Omental fat pad (tissue), 4 donors: ENCODE measurements at places on chromosomes 3 and 15.

DNA sequence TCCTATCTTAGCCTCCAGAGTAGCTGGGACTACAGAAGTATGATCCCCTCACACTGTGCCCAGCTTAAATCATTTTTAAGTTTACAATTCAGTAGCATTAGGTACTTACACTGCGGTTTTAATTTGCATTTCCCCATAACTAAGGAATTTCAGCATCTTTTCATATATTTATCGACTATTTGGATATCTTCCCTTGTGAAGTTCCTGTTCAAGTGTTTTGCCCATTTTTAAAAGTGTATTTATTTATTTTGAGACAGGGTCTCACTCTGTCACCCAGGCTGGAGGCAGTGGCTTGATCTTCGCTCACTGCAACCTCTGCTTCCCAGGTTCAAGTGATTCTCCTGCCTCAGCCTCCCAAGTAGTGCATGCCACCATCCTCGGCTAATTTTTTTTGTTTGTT is 12.5 kb upstream of the MAP2K1 start:
- DNase-seq: no peak

- no peak for DNase-seq
These were observed 20.3 kb downstream of the GPR160 start for GRCh38 chr3:170058127-170058526.

- no peak for DNase-seq
These were observed 557.6 kb downstream of the IGSF11 start for GRCh38 chr3:118476885-118477618.

GRCh38 chr15:89780601-89781000 is 4.5 kb downstream of the MESP2 start:
- no peak for DNase-seq

- DNase-seq: no peak
These were observed 40.9 kb downstream of the HRH1 start for GRCh38 chr3:11195201-11195600.

- no peak for DNase-seq
These were observed 1.6 kb upstream of the ITGB5 start for GRCh38 chr3:124888482-124889441.

- no peak for DNase-seq
These were observed 22.2 kb downstream of the CCRL2 start for GRCh38 chr3:46429250-46429649.

DNA sequence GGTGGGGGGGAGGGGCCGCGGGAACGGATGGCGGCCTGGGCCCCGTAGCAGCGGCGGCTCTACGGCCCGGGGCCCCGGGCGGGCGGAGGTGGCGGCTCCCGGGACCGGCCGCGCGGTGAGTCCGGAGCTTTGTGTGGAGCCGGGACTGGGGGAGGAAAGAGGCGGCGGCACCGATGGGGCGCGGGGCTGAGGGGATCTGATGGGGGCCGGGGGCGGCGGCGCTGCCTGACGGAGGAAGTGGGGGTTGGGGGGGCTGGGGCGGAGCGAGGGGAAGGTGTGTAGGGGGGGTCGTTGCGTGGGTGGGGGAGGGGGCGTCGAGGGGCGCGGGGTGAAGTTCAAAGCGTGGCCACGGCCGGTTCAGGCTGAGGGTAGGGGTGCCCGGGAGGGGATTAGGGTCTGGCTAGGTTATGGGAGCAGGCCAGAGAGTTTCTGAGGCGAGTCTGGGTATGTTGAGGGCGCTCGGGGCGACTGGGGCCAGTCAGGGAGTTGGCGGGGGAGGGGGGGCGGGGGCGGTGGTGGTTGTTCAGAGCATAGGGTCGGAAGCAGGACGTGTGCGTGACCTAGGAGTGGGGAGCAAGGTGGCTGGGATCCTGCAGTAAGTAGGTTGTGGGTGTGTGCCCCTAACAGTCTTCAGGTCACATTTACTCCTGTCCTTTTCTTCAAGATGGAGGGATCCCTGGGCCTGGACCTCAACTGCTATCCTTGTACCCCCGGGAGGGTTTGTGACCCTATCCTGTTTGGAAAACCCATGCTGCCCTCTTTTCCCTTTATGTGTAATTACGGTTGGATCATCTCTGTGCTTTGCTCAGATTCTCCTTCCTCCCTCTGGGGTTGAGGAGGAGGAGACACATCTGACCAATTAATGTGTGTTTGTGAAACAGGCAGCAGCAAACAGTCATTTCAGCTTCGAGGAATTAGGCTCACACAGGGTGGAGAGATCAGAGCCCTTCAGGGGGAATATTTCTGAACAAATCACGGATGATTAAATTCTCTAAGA is 644 bp downstream of the ZNF609 start:
- no peak for DNase-seq

DNA sequence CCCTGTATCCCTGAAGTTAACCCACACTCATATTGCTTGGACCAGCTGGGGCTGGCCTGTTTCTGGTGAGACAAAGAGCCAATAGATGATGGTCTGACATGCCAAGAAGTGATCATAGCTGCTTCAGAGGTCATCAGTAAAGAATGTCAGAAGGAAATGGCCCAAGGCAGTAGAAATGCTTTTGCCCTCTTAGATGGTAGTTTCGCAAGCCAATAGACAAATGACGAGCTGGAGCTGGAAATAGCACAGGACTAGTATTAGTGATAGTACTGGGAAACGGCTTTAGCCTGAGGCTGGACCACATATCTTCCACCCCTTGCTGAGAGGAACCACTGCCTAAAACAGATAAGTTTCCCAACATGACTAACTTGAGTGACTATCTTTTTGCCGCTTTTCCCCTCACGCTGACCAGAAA is 176.1 kb upstream of the THBS1 start:
- DNase-seq: no peak

GRCh38 chr3:108292905-108293328 is 3.4 kb upstream of the HHLA2 start:
- DNase-seq: no peak

DNA sequence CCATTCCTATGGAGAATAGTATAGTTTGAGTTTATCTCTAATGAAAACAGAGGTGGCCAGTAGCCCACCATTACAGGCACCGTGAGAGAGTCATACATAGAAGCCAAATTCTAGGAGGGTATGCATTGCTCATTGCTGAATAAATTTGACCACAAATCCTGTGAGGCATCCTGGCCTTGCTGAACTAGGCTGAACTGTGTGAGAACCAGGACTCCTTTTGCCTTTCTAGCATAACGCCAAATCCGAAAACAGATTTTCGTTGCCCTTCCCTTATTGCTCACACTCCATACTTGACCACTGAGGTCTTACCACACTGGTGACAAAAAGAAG is 50.4 kb downstream of the SLC2A2 start:
- no peak for DNase-seq

DNA sequence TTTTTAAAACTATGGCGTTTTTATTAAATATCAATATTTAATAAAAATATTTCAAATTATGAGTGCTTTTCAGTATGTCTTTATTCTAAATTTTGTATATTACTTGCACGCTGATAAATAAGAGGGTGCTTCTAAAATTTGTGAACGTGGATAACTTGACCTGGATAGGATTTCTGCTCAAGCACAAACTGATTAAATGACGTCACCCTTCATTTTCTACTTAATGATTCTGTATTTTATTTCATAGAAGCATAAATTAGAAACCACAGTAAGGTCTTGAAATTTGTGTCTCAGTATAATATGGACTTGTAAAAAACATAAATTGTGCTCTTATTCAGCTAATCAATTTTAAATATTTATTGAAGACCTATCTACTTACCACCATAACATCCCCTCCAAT is 903.7 kb downstream of the ROBO2 start:
- DNase-seq: no peak

DNA sequence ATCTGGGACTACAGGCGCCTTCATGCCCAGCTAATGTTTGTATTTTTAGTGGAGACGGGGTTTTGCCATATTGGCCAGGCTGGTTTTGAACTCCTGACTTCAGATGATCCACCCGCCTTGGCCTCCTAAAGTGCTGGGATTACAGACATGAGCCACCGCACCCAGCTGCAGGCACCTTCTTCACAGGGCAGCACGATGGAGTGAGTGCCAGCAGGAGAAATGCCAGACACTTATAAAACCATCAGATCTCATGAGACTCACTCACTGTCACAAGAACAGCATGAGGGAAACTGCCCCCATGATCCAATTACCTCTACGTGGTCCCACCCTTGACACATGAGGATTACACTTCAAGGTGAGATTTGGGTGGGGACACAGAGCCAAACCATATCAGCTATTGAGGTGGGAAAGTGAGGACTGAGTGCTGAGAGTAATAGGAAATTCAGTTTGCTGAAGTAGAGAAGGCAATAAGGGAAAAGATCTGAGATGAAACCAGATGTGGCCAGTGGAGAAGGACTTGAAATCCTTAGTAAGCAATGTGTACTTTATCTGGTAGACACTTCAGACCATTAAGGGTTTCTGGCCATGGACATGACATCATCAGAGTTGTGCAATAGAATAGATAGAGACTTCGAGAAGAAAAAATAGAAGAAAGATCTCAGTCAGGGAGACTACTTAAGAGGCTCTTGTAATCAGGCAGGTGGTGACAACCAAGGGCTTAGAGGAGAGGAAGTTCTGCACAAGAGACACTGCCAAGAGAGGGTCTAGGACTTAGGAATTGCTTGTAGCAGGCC is 18.1 kb upstream of the ATP13A5 start:
- no peak for DNase-seq

DNA sequence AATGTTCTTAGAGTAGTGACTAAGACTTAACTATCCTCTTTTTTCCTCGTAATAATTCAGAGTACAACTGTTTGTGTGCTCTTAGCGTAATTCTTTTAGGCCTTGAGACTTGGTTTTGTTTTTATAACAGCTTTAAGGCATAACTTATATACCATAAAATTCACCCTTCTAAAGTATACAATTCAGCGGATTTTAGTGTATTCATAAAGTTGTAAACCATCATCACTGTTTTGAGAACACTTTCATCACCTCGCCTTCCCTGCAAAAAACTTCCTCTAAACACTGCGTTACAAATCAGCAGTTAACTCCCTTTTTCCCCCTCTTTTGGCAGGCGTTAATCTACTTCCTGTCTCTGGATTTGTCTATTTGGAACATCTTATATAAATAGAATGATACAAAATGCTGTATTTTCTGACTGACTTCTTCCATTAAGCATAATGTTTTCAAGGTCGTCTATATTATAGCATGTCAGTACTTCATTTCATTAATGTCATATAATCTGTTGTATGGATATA is 18.7 kb downstream of the DNAJC13 start:
- no peak for DNase-seq
